ENCODE measurements at places on chromosomes 3 and 15.
A peak's percentile ranks its signal among the peaks of the same experiment; 100 is the strongest.

- no peak for DNase-seq
Measured at GRCh38 chr3:138747225-138747624, 87.5 kb downstream of the PIK3CB start.

- DNase-seq, result no peak
Measured at GRCh38 chr3:4714045-4714444, 220.9 kb downstream of the ITPR1 start.

DNA sequence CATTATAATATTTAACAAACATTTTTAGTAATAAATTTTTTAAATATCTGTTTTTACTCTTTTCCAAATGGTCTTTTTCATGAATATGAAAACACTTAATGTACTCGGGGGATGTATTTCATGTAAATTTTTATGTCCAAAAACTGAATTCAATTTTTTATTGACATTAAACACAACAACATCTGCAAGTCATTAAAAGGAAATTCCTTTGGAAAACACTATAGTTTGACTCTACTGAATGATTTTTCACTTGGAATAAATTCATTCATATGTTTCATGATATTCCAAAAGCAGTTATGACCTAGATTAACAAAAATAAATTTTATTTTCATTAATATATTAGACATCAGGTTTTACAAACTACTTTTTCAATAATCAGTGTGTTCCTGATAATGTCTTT, 239.8 kb upstream of the AGTR1 start:
- DNase-seq, result no peak

- DNase-seq, result no peak
Measured at GRCh38 chr3:188772886-188773285, 398.9 kb upstream of the TPRG1 start.

- DNase-seq, result no peak
Measured at GRCh38 chr3:48504051-48504946, at the start of gene SHISA5. TSS of gene SHISA5 (minus strand) at chr3:48504174. CDS start at chr3:48504094, 80 bp downstream.

DNA sequence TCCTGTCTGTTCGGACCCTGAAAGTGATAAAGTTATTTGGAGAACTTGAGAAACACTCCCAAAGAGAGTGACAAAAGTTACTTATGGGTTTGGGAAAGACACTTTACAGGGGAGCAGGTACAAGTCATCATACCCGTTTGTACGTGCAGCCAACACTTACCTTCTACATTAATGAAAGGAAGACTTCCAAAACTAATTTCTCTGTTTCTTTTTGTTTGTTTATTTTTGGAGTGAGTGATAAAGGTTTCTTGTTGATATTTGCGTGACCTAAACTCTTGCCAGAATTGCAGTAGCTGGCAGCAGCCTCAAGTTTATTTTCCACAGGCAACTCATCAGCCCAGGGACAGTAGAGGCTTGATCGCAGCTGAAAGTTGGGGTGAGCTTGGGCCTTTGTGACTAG, 8.4 kb downstream of the ABHD2 start:
- no peak for DNase-seq

GRCh38 chr15:64600794-64601193, 140.4 kb downstream of the ZNF609 start:
- DNase-seq, result no peak

DNA sequence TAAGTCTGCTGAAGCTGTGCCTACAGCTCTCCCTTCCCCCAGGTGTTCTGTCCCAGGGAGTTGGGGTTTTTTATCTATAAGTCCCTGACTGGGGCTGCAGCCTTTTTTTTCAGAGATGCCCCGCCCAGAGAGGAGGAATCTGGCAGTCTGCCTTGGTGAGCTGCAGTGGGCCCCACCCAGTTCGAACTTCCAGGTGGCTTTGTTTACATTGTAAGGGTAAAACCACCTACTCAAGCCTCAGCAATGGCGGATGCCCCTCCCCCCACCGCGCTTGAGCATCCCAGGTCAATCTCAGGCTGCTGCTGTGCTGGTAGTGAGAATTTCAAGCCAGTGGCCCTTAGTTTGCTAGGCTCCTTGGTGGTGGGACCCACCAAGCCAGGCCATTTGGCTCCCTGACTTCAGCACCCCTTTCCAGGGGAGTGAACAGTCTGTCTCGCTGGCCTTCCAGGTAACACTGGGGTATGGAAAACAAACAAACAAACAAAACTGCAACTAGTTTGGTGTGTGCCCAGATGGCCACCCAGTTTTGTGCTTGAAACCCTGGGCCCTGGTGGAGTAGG, 189.4 kb downstream of the MFSD1 start:
- DNase-seq, result no peak

GRCh38 chr3:110180733-110181132, 843.4 kb upstream of the DPPA4 start:
- DNase-seq, result no peak

- no peak for DNase-seq
Measured at GRCh38 chr3:125587039-125587648, 8.2 kb downstream of the OSBPL11 start.

DNA sequence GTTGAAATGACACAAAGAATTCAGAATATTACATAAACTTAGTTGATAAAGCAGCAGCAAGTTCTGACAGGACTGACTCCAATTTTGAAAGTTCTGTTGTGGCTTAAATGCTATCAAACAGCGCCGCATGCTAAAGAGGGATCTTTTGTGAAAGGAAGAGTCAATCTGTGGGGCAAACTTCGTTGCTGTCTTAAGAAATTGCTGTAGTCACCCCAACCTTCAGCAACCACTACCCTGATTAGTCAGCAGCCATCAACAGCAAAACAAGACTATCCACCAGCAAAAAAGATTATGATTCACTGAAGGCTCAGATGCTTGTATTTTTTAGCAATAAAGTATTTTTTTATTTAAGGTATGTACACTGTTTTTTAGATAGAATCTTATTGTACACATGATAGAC, 14.2 kb downstream of the CRBN start:
- DNase-seq, result no peak

GRCh38 chr3:169475978-169476698, 187.4 kb downstream of the MECOM start:
- no peak for DNase-seq

DNA sequence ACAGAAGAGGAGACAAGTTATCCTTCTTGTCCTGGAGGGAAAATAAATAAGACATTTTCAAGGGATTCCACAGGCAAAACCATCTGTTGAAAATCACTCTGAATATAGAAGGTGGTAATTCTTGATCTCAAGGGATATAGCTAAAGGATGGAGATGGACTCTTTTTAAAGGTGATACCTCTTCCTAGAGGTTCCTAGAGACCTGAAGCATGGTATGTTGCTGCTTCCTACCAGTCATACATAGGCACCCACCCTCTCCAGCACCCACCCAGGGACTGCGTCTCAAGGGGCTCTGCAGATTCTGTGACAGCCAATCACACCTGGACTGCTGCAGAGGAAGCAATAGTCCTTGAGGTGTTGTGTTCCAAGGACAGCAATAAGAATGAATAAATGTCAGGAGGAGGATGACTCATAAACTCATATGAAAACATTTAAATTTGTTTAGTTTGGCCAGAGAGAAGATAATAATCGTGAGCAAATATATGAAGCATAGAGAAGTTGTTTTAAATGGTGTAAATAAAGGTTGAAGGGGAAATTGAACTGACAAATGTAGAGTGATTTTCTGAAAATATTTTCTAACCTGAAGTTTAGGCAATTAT, 741.6 kb upstream of the CBLB start:
- DNase-seq, result no peak

GRCh38 chr3:36991923-36992805, 767 bp downstream of the EPM2AIP1 start:
- DNase-seq, result no peak

- no peak for DNase-seq
Measured at GRCh38 chr3:158683230-158683962, 10.9 kb upstream of the LXN start.

GRCh38 chr3:129112308-129113052, 9.1 kb downstream of the RAB43 start:
- no peak for DNase-seq

- DNase-seq, result no peak
Measured at GRCh38 chr3:86988235-86988634, 2.7 kb downstream of the VGLL3 start.

GRCh38 chr3:43793648-43794372, 103.1 kb downstream of the ABHD5 start:
- no peak for DNase-seq

GRCh38 chr3:167605871-167606270, 47.9 kb downstream of the WDR49 start:
- DNase-seq, result no peak

DNA sequence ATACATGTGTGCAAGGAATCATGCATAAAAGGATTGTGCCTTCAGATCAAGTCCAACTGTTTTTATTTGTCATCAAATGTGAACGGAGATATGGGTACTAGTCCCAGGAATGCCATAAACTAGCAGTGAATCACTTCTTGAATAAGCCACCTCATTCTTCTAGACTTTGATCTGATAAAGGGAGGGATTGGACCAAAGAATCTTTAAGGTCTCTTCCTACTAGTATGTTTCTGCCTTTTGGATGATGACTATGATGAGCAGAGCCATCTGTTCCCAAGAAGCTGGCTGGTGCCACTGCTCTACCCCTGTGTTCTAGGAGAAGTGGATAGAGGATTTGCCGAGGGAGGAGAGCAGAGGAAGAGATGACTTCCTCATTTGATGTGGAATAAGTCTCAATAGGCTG, 28.8 kb upstream of the UACA start:
- no peak for DNase-seq

DNA sequence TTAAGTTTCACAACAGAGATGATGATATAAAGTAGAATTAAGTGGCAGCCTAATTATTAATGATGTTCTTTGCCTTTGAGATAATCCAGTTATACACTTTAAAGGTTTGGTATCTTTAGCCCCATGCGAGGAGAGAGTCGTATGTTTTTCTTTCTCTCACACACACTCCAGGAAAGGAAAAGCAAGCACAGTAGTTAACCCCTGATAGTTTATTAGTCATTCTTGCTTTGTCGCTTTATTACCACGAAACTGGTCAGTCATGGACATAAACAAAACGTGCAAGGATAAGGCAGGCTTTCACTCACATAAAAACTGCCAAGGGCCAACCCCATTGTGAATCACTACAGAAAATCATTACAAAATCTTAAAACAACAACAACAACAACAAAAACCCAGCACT, 866.9 kb downstream of the FHIT start:
- DNase-seq, result no peak

DNA sequence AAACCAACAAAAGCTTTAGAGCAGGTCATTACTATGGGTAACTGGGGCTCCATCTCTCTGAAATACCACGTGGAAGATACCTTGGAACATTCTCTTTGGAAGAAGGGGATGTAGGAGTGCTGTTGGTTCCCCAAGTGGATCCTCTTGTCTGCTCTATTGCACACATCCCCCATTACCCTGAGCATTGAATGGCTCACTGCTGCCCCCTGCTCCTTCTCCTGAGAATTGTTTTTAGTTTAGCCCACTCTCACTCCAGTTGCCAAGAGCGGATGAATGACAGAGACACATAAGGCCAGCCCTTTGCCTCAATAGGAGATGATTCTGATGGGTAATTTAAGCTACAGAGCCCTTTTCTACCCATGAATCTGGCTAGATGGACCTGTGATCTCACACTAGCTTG, 135.6 kb upstream of the SUCLG2 start:
- peak; percentile 0 for DNase-seq

- DNase-seq, result no peak
Measured at GRCh38 chr3:141449424-141449823, 37.4 kb upstream of the RASA2 start.

GRCh38 chr3:100968932-100969906, 24.0 kb downstream of the ABI3BP start:
- no peak for DNase-seq

DNA sequence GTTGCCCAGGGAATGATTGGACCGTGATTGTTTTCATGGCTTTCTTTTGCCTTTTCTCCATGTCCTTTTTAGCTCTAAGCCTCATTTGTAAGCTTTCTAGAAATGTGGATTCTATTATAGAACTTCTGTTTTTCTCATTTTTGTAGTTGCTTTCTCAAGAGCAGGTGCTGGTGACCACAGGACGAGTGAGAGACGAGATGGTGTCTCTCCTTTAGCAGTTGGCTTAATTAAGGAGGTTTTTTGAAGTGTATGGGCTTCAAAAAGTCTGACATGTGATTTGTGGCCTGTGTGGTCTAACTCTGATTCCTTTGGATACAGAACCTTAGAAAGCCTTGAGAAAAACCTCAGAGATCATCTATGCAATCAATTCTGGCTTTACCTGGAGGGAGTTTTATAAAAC, 292.8 kb downstream of the LPP start:
- no peak for DNase-seq

DNA sequence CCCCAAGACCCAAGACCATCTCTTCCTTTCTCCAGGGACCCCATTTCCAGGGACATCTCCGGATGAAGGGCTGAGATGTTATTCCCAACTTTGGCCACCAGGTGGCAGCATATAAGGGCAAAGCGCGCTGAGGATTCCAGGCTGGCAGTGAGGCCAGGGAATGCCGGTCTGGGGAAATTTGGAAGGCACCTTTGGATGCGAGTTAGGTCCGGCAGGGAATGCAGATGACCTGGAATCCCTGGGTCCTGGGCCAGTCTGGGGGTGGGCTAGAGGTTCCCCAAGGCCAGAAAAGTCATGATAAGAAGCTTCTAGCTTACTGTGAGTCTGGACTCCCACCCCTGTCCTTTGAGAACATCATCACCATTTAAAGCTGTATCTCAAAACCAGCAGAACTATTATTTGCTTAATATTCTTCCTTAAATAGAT, 1.6 kb upstream of the CHST13 start:
- DNase-seq, result peak; percentile 29

DNA sequence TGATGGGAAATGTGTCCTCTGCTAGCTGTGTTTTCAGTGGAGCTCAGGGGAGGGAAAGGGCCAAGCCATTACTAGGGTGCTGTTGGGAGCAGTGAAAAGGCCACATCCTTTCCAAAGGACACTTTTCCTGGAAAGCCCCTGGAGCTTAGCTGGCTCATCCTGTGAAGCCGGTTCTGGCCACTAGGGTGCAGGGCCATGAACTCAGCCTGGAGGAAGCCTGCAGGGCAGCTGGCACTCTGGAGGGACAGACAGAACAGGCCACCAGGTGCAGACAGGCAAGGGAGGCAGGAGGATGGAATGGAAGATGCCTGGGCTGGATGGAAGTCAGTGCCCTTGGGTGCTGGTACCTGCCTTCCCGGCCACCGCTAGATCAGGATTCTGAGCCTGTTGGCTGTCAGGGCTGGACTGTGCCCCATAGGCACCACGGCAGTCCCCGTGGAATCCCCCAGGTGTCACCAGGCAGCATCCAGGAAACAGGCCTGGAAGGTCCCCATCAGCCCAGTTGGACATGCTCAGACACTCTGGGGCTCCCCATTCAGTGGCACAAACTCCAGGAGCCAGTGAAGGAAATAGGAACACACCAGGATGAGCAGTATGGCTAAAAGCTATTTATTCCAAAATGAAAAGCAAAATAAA, 76.2 kb upstream of the C2CD4B start:
- DNase-seq, result no peak

- no peak for DNase-seq
Measured at GRCh38 chr3:134656211-134656800, 5.5 kb upstream of the KY start.

DNA sequence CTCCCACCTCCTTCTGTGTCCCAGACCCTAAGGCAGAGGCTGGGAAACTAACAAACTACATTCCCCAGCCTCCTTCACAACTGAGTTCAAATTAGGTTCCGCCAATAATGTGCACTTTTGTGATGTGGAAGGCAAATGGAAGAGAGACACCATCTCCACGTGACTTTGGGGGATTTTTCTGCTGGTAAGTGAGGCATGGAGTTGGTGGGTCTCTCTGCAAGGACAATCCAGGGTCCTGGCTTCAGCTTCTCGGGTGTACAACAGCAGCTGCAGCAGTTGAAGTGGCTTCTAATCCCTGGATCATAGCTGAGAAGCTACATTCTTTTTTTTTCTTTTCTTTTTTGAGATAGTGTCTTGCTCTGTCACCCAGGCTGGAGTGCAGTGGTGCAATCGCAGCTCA, 58.9 kb upstream of the GATA2 start:
- DNase-seq, result no peak
